ENCODE measurements at places on chromosomes 13 and 19.

- no peak for DNase-seq
Measured at GRCh38 chr19:16380314-16380695, 55.7 kb downstream of the KLF2 start.

GRCh38 chr13:110265341-110265681 is 41.6 kb downstream of the COL4A1 start:
- DNase-seq: no peak

GRCh38 chr19:50835785-50836542 is 2.6 kb upstream of the KLK15 start:
- DNase-seq: peak; percentile 83

DNA sequence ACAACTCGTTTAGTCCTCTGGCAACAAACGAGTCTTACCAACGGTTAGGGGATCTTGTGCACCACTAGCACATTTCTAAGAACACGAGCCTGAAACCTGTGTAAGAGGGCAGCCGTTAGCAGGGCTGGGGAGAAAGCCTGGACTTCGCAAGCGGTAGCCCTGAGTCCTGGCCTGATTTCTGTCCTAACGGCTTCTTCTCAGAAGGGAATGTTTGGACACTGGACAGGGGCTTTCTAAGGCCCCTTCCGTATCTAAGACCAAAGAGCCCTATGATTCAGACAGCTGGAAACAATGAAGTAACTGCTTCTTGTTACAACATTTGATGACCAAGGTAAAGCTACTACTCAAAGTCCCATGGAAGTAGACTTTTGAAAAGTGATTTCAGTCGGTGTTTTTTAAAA is 2.2 kb downstream of the ANKRD10 start:
- no peak for DNase-seq

Measured in activated T-cell treated with anti-CD3 and anti-CD28 coated beads, Interleukin-2, amount 50 U/mL, for 72 hours (primary cell).